ENCODE measurements at places on chromosomes 7 and 10. TPM values are rescaled to one million over a fixed set of nuclear protein-coding genes. Genes with fewer than 3 reads are reported as not detected.
A peak's percentile ranks its signal among the peaks of the same experiment; 100 is the strongest.

- H3K27ac ChIP-seq: no peak overlapping the region
- no peaks in the 10 kb centered on the region for H3K4me1 ChIP-seq
- no peak overlapping the region for H3K4me3 ChIP-seq
- no peaks in the 10 kb centered on the region for H3K27me3 ChIP-seq
- H3K36me3 ChIP-seq: no peaks in the 10 kb centered on the region
- DNase-seq: no peak
Observed at GRCh38 chr7:110803602-110804143, 287.3 kb upstream of the LRRN3 start.

DNA sequence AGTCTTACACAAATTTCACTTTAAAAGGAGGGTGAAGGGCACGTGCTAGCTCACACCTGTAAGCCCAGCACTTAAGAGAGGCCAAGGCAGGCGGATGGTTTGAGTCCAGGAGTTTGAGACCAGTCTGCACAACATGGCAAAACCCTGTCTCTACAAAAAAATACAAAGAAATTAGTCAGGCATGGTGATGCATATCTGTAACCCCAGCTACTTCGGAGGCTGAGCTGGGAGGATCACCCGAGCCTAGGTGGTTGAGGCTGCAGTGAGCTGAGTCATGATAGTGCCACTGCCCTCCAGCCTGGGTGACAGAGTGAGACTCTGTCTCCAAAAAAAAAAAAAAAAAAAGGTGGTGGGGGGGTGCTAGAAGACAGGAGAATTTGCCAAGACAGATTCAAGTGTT, 237.3 kb upstream of the KLF14 start:
- no peaks in the 10 kb centered on the region for H3K27me3 ChIP-seq
- no peak overlapping the region for H3K27ac ChIP-seq
- no peak overlapping the region for H3K4me3 ChIP-seq
- no peak for DNase-seq

POT1 gene
- total RNA-seq: 26.9 TPM

- H3K27me3 ChIP-seq: peaks cover 10% of the 10 kb centered on the region
- H3K4me1 ChIP-seq: peaks cover 4% of the 10 kb centered on the region
- no peak overlapping the region for H3K4me3 ChIP-seq
- H3K36me3 ChIP-seq: no peaks in the 10 kb centered on the region
Observed at GRCh38 chr10:117710181-117710798, 167.7 kb downstream of the EMX2 start.

DNA sequence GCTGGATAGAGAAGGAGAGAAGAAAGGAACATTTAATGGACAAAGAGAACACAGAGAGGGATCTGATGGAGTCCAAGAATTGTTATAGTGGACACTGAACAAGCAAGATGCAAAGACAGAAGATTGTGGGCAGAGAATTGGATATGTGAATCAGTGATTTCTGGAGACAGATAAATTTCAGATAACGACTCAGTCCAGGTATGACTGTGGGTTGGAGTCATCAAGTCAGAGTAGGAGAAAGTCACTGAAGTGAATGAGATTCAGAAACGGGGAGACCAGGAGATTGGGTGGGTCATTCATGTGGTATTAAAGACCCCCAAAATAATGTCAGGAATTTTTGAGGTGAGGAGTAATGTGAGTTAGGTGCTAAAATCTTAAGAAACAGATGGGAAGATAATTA, 23.0 kb downstream of the ASB4 start:
- H3K27me3 ChIP-seq: no peaks in the 10 kb centered on the region
- DNase-seq: no peak
- no peak overlapping the region for H3K4me3 ChIP-seq
- no peaks in the 10 kb centered on the region for H3K4me1 ChIP-seq
- no peak overlapping the region for H3K27ac ChIP-seq

DNA sequence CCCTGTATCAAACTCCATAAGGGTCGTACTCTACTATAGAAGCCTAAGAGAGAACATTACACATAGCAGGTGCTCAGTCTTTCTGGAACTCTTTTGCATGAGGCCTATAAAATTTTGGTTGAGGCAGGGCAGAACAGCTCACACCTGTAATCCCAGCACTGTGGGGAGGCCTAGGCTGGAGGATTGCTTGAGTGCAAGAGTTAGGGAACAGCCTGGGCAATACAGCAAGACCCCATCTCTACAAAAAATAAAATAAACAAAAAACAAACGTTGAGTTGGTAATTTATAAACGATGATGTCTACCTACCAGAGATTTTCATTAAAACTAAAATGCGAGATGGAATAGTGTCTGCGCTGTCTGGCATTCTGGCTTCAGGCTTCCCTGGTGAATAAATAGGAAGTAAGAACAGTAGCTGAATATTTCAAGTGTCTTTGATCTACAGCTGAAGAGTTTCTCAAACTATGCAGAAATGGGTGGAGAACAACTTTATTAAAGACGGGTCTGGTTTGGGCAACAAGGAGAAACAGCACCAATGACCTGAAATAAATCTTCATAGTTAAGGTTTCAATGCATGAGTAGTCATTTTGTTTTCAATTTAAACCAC, 774 bp downstream of the PON2 start:
- no peaks in the 10 kb centered on the region for H3K27me3 ChIP-seq
- H3K4me3 ChIP-seq: peak overlapping the region; percentile 74

KNDC1 gene
- total RNA-seq: 23.7 TPM

GRCh38 chr7:35430547-35431153, 176.8 kb upstream of the TBX20 start:
- no peak for DNase-seq
- H3K27ac ChIP-seq: no peak overlapping the region
- no peak overlapping the region for H3K4me3 ChIP-seq
- no peaks in the 10 kb centered on the region for H3K36me3 ChIP-seq
